ENCODE measurements at places on chromosomes 2 and 18. TPM values are rescaled to one million over a fixed set of nuclear protein-coding genes. Genes with fewer than 3 reads are reported as not detected.
A peak's percentile ranks its signal among the peaks of the same experiment; 100 is the strongest.

- DNase-seq: no peak
Observed at GRCh38 chr2:98478907-98479306, 34.2 kb downstream of the INPP4A start.

GRCh38 chr18:62715436-62715758 is at the start of gene PHLPP1:
Gene PHLPP1 (plus strand): TSS chr18:62715541. CDS start chr18:62715684, 143 bp downstream.
- no peak for DNase-seq

GRCh38 chr2:227973241-227973640 is 101.8 kb downstream of the DAW1 start:
- DNase-seq: no peak

DNA sequence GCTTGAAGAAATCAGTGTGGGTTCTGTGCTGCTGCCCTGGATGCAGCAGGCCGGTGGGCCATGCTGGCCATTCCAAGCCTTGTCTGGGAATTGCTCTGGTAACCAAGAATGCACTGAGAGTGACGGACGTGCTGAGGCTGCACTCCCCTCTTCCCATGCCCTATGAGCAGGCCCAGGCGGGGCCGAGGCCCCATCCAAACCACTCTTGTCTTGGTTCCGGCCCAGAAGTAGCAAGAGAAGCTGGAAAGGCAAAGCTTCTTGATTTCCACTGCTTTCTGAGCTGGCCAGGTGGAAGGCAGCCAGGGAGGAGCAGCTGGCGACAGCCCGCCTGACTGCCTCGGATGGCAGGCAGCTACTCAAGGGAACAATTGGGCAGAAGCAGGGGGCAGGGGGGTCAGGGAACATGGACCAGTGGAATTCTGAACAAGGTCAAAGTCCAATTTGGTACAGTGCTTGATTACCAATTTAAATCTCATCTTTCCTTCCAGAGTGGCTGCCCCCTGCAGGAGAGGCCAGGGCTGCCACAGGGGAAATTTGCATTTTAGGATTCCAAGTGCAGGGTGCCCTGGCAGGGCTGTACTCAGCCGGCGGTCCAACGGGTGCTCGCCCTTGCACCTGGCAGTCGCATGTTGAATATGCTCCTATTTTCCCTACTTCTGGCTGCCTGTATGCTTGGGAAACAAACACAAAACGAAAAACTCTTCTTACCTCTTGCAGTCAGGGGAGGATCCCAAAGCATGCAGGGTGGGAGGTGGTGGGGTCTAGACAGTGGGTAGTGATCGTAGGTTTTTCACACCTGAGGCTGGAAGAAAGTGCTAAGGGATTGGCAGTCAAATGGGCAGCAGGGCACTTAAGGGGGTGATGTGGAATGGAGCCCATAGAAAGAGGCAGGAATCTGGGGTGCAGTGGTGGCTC is 67.3 kb downstream of the LIPG start:
- DNase-seq: peak; percentile 33

DNA sequence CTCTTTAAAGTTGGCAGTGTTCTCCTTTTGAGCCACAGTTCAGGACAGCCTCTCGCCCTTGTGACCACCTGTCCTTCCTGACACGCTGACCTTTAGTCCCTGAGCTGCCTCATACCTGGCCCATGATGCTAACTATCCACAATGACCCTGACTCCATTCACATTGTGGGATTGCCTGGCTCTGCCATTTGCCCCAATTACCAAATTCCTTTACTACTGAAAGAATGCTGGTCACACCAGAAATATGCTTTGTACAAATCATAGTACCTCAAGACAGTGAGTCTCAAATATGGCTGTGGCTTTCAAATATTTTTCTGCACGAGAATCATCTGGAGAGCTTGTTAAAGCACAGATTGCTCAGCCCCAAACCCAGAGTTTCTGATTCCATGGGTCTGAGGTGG is 54.2 kb downstream of the LTBP1 start:
- DNase-seq: no peak

- no peak for DNase-seq
Observed at GRCh38 chr18:50473881-50474280, 86.0 kb upstream of the MAPK4 start.

DNA sequence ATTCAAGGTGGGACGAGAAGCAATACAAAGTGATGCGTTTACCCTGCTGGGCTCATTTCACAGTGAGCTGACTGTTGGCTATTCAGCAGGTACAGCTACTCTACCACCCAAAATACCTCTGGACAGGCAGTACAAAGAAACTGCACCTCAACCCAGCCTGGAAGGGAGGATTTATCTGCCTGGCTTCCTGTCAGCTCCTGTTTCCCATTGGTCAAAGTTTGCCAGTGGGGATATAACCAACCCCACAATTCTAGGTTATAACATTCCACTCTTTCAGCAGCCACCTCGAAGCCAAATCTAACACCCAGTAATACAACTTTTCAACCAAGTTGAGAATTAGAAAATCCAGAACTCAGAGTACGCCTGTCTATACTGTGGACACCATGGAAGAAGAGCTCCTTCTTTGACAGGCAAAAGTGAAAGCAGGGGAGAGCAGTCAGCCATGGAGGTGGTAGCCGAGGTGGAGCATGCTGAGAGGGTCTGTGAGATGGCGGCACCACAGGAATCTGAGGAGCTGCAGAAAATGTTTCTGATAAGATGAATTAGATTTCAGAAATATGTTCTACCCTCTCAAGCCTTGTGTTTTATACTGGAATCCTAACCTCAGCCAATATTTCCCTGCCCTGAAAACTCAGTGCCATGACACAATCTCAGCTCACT is 10.8 kb downstream of the DUSP19 start:
- no peak for DNase-seq

DNA sequence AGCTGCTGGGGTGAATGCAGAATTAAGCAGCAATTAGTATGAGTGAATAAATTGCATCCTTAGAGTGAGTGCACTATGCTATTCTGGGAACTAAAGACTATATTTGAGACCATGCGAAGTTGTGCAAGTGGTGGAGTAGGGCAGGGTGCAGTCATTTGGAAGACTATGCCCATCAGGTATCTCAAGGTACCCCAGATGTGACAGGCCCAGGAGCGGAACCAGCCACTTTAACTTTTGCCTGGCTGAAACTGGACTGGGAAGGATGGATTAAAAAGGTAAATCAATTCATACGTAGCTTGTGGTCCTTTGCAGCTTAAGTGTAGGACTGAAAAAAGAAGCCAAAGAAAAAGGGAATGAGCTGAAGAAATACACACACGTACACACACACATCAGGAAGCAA is 1.7 kb downstream of the KYNU start:
- no peak for DNase-seq

GRCh38 chr2:144012304-144012703 is 507.6 kb downstream of the ZEB2 start:
- DNase-seq: no peak

GRCh38 chr2:74759986-74760385 is 73.9 kb upstream of the HK2 start:
- no peak for DNase-seq

- no peak for DNase-seq
Observed at GRCh38 chr2:5720426-5720825, 28.2 kb downstream of the SOX11 start.

DNA sequence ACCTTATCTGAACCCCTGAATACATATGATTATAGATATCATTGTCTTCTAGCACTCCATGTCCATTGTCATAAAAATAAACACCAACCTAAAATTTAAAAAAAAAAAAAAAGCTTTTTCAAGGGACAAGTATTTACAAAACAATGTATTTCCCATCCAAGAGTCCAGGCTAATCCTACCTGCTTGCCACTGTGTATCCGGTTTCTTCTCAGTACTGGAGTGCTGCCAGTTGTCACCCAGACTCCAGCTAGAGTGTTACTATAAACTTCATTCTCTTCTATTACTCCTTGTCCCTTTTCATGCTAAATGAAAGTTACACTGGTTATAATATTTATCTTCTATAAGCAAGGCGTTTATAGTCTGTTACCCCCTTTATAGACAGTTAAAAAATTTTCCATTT is 35.8 kb downstream of the MSH6 start:
- DNase-seq: no peak

DNA sequence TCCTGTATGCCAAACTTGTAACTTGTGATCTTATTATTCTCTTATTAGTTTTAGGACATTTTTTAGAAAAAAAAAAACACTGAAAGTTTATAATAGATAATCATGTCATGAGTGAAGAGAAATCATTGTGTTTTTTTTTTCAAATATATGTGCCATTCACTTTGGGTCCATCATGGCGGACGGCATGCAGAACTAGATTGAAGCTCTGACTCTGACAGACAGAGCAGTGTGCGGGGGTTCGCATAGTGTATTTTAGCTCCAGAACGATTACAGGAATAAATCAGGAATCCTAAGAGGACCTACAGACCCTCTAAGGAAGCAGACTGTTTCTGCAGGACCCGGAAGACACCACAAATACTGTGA is 484.4 kb upstream of the REG3G start:
- no peak for DNase-seq

DNA sequence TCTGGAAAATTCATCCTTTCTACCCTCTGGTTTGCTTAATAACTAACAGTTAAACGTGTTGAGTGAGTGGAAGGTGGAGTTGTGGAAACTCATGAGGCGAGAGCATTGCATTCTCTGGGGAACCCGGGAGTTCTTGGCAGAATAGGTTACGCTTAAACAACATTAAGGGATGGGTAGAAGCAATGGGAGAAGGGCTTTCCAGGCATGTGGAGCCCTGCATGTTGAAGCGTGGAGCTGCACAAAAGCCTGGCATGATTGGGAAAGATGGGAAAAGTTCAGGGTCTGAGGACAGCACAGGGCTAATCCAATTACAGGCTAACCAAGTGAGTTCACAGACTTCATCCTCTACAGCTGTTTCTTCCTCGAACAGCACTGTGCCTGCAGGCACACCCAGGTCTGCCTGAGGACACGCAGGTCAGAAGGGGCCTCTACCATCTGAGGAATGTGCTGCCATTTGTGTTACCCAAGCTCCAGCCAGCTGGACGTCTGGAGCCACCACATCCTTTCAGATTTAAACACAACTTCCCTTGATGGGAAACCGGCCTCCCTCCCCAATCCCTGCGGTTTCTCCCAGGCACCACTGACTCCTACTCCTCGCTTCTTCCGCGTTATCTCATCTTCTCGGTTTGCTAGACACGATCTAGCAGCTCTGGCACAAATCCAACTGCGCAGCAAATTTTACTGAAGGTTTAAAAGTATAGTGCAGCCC is 164.2 kb downstream of the ANTXR1 start:
- peak; percentile 22 for DNase-seq

DNA sequence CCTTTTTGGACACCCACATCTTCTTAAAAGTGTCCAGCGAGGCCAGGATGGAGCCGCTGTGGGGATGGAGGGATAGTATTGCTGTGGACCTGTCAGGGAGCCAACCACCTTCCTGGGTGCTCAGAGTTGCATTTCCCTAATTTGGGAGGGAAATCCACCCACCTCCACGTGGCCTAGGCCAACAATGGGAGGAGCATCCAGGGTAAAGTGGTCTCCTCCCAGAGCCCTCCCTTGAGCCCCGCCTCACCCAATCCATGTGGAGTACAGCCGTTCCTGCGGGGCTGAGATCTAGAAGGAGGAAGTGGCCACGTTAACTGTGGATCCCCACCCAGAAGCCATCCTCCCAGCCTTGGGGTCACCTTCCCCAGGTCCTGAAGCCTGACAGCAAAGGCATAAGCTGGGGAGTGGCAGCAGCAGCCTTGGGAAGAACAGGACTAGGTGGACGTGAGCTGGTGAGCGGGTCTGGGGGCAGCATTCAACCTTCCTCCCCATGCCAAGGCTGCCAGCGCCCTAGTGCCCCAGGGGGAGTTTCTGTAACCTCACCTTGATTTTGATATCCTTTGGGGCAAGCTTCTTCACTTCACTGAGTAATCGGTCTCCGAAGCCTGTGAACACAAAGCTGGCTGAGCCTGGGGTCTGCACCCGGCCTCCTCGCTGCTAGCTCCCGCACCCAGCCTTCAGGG is 6.8 kb downstream of the ACTR1B start:
- no peak for DNase-seq

DNA sequence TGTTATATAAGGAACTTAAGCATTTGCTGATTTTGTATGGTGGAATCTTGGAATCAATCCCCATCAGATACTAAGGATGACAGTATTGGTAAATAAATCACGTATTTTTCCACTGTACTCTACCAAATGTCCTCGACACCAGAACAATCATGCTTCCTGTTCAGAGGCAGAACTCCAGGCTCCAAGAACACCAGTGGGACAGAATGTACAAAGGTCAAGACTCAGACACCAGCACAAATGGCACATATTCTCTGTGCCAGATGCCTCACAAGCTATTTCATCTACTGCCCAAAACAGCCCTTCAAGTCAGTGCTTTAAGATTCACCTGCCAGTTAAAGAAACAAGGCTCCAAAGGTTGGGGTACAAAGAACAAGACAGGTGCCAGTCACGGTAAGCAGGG is 420.5 kb downstream of the STK39 start:
- DNase-seq: no peak

Gene DNAH6
- total RNA-seq: 0.18 TPM

Gene ODC1
- 42.3 TPM for total RNA-seq

Gene DNAH7
- total RNA-seq: 0.23 TPM

Gene NYAP2
- not detected for total RNA-seq
